Panc1 (cell line): ENCODE measurements at places on chromosomes 16 and 17. TPM values are rescaled to one million over a fixed set of nuclear protein-coding genes. Genes with fewer than 3 reads are reported as not detected.

The DCXR gene
- 128 TPM for total RNA-seq

The SLC16A5 gene
- 46.6 TPM for total RNA-seq

The MTSS2 gene
- total RNA-seq: 55.7 TPM

The MMD gene
- 26.9 TPM for total RNA-seq

The ZNF423 gene
- 0.49 TPM for total RNA-seq

The PLA2G10 gene
- 0.23 TPM for total RNA-seq

The RAB37 gene
- total RNA-seq: 1.5 TPM

The CES5A gene
- not detected for total RNA-seq

The ABCC3 gene
- 128 TPM for total RNA-seq

The TNP2 gene
- total RNA-seq: not detected

The YPEL2 gene
- total RNA-seq: 1.1 TPM

The PPP1R1B gene
- total RNA-seq: 45.7 TPM

The GPR142 gene
- not detected for total RNA-seq

The MT1X gene
- 25.9 TPM for total RNA-seq

The CCL8 gene
- not detected for total RNA-seq

The CCDC78 gene
- 18.2 TPM for total RNA-seq

The CALB2 gene
- 0.59 TPM for total RNA-seq

The OR3A3 gene
- not detected for total RNA-seq

The CPHXL2 gene
- not detected for total RNA-seq

The EMP2 gene
- total RNA-seq: 13.8 TPM

The TBC1D3C gene
- not detected for total RNA-seq

The MIEF2 gene
- 11.2 TPM for total RNA-seq

The CES4A gene
- total RNA-seq: 6.1 TPM

The NPIPA3 gene
- total RNA-seq: 3.7 TPM

The OSGIN1 gene
- total RNA-seq: 4.9 TPM

The AHSP gene
- total RNA-seq: not detected

The CENPT gene
- 43.4 TPM for total RNA-seq

The KCNG4 gene
- total RNA-seq: not detected

The PRR35 gene
- 2.2 TPM for total RNA-seq

The ST6GALNAC2 gene
- 23.0 TPM for total RNA-seq

The NPTX1 gene
- 1.1 TPM for total RNA-seq

The ADAP2 gene
- 2.4 TPM for total RNA-seq

The PNMT gene
- total RNA-seq: 2.4 TPM

The SMIM36 gene
- not detected for total RNA-seq

The ZMYND15 gene
- 0.28 TPM for total RNA-seq

The DBF4B gene
- total RNA-seq: 24.0 TPM

The ZCCHC14 gene
- total RNA-seq: 35.0 TPM

The SLC16A13 gene
- 13.1 TPM for total RNA-seq

The NPB gene
- total RNA-seq: 3.9 TPM

The CCT6B gene
- 1.5 TPM for total RNA-seq

The FOXN1 gene
- total RNA-seq: not detected

The CLEC3A gene
- 0.23 TPM for total RNA-seq

The KCNJ16 gene
- total RNA-seq: not detected

The SEZ6L2 gene
- 70.7 TPM for total RNA-seq

The KRT38 gene
- total RNA-seq: not detected

The CHST5 gene
- total RNA-seq: 0.15 TPM
